ENCODE measurements at places on chromosomes 2 and 18.

- DNase-seq, result no peak
These were observed 58.4 kb downstream of the LRPPRC start for GRCh38 chr2:43937269-43937820.

- DNase-seq, result no peak
These were observed 29.4 kb downstream of the KIF1A start for GRCh38 chr2:240790370-240791220.

GRCh38 chr2:176100547-176101140, 1.0 kb downstream of the HOXD12 start:
- no peak for DNase-seq

- DNase-seq, result no peak
These were observed 439.1 kb upstream of the GCFC2 start for GRCh38 chr2:76149846-76150245.

DNA sequence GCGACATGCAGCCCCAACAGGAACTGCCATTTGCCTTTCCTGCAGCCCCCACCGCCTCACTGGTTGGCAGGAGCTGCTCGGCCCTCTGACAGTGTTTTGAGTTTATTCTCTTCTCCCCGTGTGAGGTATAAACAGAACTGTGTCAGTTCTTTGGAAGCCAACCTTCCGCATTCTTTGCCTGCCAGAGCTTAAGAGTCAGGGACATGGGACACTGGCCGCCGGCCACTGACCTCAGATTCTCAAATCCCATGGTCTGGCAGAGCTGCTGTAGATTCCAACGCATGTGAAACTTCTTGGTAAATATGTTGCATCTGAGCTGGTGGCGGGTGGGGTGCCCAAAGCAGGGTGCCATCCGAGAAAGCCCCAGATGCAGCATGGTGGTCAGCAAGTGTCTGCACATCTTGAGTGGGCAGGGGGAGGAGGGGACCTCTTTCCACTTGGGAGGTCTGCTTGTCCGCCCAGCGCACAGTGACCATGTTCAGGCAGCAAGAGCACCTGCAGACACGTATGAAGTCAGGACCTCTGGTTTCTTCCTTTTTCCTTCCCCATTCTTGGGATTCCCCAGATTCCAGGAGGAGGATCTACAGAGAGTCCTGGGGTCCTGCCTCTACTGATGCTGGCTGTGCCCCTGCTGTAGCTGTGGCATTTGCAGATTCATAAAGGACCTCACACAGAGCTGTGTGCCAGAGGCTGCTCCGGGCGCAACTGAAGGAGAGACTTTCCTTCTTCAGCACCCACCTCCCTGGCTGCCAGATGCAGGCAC, 23.8 kb downstream of the ASB18 start:
- no peak for DNase-seq

DNA sequence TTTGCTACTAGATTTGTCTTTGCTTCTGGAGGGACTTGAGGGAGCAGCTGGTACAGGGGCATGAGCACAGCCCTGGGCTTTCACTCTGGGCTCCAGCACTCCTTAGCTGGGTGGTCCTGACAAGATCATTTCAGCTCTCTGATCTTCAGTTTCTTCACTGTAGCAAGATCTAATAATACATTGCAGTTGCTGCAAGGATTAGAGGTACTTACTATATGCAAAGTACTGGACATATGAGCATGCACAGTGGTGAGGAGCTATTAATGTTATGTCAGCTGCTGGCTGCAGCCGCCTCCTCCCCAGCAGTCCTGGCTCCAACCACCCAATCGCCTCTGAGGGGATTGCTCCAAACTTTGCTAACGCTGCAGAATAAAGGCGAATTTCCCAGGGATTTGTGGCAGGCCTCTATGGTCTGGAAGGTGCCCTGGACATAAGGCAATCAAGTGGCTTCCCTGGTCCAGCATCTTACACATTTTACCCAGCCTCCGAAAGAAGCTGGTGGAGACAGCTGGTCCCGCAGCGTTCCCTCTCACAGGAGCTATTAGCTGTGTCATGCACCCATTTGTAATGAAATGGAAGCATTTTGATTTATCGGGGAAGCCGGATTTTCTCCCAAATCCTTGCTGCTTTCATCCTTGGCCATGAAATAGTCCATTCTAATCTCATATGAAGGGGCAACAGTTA, 96.7 kb downstream of the RHOB start:
- no peak for DNase-seq

DNA sequence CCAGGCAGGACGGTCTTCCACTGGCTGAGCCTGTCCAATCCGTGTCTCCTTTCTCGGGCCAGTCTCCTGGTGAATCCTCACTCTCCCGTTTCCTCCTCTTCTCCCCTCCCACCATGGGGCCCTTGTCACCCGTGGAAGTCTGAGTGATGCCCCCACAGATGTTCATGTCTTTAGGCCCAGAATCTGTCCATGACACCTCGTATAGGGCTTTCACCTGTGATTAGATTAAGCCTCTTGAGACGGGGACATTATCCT, 193.5 kb downstream of the ZFP36L2 start:
- DNase-seq, result no peak

DNA sequence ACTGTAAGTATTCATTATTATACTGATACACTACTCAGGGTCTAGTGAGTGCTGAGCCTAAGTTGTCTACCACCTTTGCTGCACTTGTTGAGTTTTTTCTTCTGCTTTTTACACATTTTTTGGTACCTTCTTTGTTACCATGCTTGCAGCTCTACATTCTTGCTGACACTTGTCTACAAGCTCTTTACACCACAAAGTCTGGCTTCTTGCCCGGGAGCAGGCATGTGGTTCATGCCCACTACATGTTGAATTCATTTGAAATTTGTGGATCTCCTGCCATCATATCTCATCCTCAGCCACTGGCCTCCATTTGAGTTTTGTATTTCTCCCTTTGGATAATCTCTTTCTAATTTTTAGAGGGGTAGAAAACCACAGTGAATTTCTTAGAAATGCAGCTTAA, 29.9 kb downstream of the IL18R1 start:
- no peak for DNase-seq

DNA sequence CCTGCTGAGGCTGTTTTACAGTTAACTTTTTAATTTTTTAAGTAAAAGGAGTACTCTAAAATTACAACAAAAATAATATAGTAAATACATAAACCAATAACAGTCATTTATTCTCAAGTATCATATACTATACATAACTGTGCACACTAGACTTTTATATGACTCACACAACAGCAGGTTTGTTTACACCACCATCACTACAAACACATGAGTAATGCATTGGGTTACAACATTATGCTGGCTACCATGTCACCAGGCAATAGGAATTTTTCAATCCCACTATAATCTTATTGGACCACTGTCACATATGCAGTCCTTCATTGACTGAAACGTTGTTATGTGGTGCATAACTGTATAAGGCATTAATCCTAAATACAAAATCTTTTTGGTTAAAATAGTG, 42.5 kb downstream of the RASGRP3 start:
- DNase-seq, result no peak

GRCh38 chr18:49843778-49844625, 30.7 kb upstream of the ACAA2 start:
- no peak for DNase-seq

DNA sequence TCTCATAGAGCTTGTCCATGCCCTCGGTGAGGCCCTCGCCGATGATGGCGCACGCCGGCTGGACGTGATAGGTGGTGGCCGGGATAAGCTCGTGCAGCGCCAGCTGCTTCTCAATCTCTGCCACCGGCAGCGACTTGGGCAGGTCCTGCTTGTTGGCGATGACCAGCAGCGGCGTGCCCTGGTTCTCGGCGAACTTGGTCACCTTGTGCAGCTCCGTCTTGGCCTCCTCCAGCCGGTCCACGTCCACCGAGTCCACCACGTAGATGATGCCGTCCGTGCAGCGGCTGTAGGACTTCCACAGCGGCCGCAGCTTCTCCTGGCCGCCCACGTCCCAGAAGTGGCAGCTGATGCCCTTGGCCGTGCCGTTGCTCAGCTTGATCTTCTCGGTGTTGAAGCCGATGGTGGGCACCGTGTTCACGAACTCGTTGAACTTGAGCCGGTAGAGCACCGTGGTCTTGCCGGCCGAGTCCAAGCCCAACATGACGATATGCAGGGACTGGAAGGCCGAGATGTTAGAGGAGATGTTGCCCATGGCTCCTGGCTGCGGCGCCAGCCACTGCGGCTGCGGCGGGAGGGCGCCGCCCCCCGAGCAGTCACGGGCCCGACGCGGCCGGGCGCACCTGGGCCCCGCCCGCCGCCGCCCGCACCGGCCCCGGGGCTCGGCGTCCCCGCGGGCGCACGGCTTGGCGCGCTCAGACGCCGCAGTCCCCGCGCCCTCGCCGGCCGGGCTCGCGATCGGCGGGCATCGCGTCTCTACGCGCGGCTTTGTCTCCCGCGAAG, 636 bp downstream of the ARL4C start:
- DNase-seq, result no peak

GRCh38 chr2:232980683-232981082, 32.4 kb downstream of the NGEF start:
- no peak for DNase-seq

- DNase-seq, result no peak
These were observed 17.9 kb downstream of the KCNIP3 start for GRCh38 chr2:95314964-95315611.

DNA sequence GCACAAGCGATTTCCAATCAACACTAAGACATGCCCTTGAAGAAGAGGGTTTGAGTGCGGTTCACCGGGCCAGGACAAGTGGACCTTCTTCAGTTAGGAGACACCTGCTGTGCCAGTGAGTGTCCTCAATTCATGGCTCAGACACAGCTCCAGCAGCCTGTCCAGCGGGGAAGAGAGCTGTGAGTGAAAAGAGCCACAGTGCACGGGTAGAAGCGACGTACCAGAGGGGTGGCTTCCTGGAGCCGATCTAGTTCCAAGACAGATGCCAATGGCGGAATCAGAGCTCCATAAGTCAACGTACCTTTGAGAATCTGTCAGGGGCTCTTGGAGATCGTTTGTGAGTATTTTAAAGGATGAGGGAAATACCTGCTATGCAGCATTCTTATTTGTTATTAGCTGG, 119.9 kb upstream of the SALL3 start:
- no peak for DNase-seq

GRCh38 chr2:237159006-237159911, 73.6 kb downstream of the COPS8 start:
- no peak for DNase-seq
